ENCODE measurements at places on chromosomes 16 and 17.

- no peak for DNase-seq
Observed at GRCh38 chr17:41594363-41594915, 7.7 kb upstream of the KRT14 start.

DNA sequence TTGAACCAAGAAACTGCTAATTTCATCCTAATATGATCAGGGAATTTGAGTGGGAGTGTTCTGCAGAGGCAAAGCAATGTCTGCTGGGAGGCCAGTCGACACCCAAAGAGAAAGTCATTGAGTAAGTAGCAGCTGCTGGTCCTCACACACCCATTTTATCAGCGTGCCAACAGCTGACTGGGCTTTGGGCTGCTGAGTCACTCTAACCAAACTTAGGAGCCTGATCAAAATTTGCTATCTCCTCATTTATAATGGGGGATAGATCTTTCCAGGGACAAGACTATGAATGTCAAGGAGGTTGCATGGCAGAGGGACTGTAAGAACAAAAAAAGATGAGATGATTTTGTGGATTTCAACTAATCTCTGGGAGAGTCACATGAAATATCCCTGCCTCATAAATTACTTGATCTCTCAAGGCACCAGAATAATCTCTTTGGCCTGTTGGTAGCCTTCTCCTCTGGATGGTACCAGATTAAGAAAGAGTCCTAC lies 32.9 kb downstream of the CPSF4L start:
- peak; percentile 85 for DNase-seq

- peak; percentile 40 for DNase-seq
Observed at GRCh38 chr16:82384017-82384416, 214.0 kb upstream of the MPHOSPH6 start.

DNA sequence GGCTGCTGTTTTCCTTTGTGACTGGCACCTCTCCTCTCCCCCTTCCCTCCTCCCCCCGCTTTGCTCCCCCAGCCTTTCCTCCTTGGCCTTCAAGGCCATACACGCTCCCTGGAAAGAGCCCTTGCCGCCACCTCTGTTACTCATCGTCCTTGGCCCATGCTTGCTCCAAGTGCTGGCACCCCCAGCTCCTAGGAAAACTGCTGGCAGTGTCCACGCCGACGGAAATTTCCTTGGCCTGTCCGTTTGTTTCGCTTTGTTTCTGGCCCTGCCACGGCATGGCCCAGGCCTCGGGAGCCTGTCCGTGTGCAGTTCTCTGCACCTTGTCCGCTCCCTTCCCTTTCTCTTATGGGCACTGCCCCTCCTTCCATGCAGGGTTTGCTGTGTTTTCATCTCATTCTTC lies 18.0 kb downstream of the CA5A start:
- DNase-seq: no peak

GRCh38 chr17:64158406-64158805 lies 28.5 kb upstream of the ERN1 start:
- DNase-seq: no peak

- DNase-seq: no peak
Observed at GRCh38 chr17:75835654-75835987, 8.6 kb downstream of the UNC13D start.
